ENCODE measurements at places on chromosomes 5 and 9.

DNA sequence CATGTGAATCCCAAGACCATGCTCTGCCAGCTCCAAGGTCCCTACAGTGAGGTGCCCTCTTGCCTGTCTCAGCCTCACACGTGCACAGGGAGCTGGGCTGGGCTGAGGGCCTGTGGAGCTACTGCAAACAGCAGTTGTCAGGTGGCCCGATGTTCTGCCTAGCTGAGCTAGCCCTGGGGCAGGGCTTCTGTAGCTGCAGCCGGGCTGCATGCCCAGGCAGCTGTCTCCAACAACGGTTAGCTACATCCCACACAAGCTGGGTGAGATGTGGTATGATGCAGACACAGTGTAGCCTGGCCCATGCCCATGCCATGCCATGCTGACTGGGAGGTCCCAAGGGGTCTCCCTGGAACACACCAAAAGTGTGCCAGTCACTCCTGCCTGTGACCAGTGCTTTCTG, 62.0 kb downstream of the MACROH2A1 start:
- no peak for DNase-seq

DNA sequence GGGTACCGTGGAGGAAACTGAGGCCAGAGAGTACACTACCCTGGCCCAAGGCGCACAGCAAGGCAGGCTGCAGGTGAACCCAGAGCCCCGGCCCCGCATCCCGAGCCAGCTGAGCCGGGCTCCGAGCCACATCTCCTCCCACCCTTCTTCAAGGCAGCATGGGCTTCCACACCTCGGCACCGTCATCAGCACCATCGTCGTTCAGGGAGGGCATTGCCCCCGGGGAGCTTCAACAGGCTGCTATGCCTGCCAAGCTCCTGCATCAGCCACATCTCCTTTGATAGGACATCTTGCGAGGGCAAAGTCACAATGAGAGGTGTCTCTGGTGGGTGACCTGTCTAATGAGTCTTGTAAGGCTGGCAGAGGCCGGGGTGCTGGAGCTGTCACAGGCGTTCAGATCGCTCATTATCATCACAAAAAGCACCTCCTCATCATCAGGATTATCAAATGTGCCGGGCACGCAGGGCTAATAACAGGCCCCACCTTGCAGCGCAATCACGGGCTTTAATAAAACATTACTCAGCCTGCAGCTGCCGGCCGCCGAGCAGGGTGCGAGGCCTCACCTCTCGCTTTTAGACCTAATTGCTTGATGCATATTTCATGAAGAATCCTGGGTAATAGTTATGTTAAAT, 20.0 kb upstream of the SLC25A51 start:
- no peak for DNase-seq

GRCh38 chr5:92222449-92222848, 839.3 kb upstream of the ARRDC3 start:
- DNase-seq, result no peak

- DNase-seq, result no peak
Measured at GRCh38 chr5:113242481-113243348, 192.1 kb downstream of the TSSK1B start.

- no peak for DNase-seq
Measured at GRCh38 chr5:57772512-57772911, 289.9 kb upstream of the ACTBL2 start.

DNA sequence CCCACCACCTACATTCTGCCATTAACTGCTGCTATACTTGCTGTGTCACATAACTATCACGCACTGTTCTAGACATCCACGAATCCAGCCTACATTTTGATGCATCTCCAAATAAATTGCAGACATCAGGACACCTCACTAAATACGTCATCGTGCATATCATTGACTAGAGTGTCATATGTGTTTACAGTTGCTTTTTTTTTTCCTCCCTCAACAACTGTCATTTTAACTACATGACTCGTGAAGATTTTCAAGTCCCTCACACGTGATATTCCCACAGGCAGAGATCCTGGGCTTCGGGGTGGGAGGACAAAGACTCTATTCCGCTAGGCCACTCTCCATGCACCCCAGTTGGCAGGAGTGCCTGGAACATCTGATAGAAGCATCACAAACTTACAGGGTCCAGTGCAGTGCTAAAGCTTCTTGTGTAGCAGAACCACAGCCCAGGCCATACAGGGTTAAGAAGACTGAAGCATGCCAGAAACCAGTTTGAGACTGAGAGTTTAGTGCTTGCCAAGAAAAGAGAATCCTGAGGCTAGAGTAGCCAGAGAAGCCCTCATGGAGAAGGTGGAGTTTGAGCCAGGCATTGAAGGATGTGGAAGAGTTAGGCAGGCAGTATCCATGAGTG, 1.1 kb downstream of the PCYOX1L start:
- no peak for DNase-seq

GRCh38 chr5:140611020-140611521, 21.9 kb downstream of the CD14 start:
- peak; percentile 34 for DNase-seq

- DNase-seq, result no peak
Measured at GRCh38 chr5:104702212-104702611, 1139.6 kb upstream of the NUDT12 start.

DNA sequence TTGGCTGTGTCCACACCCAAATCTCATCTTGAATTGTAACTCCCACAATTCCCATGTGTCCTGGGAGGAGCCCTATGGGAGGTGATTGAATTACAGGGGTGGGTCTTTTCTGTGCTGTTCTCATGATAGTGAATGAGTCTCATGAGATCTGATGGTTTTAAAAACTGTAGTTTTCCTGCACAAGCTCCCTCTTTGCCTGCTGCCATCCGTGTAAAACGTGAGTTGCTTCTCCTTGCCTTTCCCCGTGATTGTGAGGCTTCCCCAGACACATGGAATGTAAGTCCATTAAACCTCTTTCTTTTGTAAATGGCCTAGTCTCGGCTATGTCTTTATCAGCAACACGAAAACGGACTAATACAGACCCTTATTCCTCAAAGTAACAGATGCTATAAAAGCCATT, 94.1 kb downstream of the DOCK2 start:
- no peak for DNase-seq

- no peak for DNase-seq
Measured at GRCh38 chr9:114314256-114314867, 8.5 kb upstream of the ORM1 start.

DNA sequence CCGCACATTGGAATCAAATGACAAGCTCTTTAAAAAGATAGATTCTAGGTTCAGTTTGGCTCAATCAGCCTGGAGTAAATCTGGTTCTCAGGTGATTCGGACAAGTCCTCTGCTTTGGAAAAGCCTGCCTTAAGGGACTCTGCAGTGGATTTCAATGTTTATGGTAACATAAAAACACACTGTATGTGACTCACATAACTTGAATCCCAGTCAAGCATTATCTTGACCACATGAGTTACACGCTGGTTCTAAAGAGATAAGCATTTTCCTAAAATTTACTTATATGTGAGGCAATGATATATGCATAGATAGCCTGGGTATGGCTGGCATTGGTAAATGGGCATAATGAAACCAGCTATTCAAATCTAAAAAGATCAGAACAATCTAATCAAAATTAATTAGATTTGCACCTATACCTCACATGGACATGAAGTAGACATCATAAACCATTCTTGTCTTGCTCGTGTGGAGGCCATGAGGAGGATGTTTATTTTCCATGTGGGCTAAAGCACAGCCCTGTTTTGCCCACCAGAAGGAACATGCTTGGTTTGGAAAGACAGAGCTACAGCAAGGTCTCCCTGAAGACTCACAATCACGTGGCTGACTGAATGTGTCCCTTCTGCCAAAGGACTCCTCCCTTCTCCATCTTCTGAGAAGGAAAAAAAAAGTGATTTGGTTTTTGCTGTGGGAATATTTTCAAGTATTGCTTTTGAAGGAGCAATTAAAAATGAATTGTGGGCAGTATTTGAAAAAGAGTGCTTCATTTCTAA, 351.7 kb downstream of the DIRAS2 start:
- DNase-seq, result no peak

DNA sequence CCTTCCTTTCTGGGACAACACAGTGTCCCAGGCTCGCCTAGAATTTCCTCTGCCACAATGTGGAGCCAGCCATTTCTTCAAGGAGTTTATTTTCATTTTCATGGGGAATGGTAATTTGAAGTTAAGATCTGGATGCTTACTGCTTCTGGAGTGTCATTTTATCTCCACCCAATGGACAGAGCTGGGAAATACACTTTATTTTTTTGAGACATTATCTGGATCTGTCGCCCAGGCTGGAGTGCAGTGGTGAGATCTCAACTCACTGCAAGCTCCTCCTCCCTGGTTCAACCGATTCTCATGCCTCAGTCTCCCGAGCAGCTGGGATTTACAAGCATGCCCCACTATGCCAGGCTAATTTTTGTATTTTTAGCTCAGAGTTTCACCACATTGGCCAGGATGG, 12.7 kb upstream of the THG1L start:
- no peak for DNase-seq

DNA sequence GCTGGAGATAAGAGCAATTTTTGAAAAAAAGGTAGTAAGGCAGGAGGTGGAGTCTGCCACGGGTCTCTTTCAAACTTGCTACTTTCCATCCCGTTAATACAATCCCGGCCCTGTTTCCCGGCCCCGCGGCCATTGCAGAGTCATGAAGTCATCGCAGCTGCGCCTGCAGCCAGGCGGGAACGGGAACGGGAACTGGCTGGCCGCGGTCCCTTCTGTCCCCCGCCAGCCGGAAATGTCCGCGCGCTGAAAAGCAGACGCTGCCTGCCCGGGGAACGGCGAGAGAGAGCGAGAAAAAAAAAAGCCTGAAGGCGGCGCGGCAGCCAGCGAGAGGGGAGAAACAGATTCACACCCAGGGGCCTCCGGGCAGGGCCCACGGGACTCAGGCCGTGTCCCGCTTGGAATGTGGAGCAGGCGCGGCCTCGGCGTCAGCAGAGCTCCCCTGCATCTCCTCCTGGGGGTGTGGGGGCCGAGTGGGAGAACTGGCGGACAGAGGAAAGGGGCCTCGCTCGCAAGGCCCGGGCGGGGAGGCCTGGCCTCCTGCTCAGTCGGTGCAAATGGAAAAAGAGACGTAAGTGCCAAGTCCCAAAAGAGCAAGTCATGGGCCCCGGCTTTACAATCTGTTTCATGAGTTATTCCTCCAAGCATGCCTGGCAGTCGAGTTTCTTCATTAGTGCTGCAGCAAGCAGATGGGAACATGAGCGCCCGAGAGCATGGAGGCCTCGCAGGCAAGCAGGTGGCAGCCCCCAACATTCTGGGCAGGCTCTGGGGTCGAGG, 201.2 kb upstream of the GAS1 start:
- DNase-seq, result no peak

DNA sequence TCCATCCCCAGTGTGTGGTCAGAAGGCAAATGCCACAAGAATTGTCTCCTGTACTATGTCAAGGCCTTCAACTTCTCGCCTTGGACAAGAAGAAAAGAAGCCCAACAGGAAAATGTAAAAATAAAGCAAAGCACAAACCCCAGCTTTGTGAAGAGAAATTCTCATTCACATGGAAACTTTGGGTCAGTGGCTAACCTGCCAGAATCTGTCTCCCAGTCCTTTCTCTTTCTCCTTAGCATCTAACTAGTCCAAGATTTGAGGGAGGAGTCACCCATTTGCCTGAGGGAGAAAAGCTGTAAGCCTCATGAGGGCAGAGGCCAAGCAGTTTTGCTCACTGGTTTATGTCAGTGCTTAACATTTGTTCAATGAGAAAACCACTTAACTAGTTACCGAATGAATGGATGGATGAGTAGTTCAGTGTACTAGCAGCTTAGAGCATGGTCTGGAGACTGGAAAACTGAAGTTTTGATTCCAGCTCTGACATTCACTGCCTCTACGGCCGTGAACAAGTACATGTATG, 36.0 kb downstream of the ADAM19 start:
- no peak for DNase-seq

GRCh38 chr5:136062366-136063274, 33.8 kb downstream of the TGFBI start:
- DNase-seq, result no peak

- DNase-seq, result no peak
Measured at GRCh38 chr9:82491604-82492003, 503.0 kb downstream of the SPATA31D1 start.

DNA sequence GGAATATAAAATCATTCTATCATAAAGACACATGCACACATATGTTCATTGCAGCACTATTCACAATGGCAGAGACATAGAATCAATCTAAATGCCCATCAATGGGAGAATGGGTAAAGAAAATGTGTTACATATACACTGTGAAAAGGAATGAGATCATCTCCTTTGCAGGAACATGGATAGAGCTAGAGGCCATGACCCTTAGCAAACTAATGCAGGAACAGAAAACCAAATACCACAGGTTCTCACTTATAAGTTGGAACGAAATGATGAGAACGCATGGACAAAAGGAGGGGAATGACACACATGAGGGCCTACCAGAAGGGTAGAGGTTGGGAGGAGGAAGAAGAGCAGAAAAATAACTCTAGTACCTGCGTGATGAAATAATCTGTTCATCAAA, 21.0 kb upstream of the RANBP6 start:
- DNase-seq, result no peak

- DNase-seq, result no peak
Measured at GRCh38 chr9:36865731-36866635, 168.1 kb downstream of the PAX5 start.

DNA sequence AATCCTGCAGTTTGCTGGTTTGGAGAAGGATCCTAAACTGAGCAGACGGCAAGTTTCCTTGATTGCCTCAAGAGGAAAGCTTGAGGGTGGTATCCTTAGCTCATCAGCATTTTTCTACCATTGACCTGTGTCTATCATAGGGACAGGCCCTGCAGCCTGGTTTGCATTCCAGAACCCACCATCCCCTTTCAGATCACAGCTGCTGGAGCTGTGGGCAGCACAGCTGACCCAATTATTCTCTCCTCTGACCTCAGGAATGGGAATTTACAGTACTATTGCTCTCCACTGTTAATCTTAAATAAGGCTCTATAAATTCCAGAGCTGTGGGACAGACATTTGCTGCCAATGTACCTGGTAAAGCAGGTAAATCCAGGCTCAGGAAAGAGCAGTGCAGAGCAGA, 163.0 kb downstream of the SPOCK1 start:
- DNase-seq, result no peak

GRCh38 chr5:5700549-5700948, 278.1 kb downstream of the ICE1 start:
- DNase-seq, result no peak

DNA sequence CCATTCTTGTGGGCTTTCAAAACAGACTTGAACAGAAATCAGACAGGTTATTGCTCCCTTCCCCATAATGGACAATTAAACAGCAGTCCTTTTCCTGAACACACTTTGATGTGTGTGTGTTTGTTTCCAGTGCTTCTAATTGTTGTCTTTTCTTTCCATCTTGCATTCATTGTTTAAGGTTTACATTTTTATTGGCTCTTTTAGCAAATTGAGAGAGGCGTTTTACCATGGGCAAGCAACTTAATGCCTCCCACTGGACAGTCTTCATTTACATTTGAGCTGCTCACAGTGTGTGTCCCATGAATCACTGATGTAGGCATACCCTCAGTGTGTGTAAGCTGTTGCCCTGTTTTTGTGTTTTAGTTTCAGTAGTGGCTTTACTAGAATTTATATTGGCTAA, 25.0 kb downstream of the WDR36 start:
- DNase-seq, result no peak

- DNase-seq, result no peak
Measured at GRCh38 chr9:29211003-29211579, 1637.8 kb upstream of the C9orf72 start.

- no peak for DNase-seq
Measured at GRCh38 chr5:58255386-58255785, 204.5 kb downstream of the PLK2 start.

GRCh38 chr9:87810008-87810407, 72.7 kb upstream of the SPATA31E1 start:
- DNase-seq, result no peak

- DNase-seq, result no peak
Measured at GRCh38 chr5:59569158-59569557, 324.4 kb downstream of the PDE4D start.

GRCh38 chr5:146344155-146345118, 5.8 kb downstream of the POU4F3 start:
- no peak for DNase-seq

- DNase-seq, result no peak
Measured at GRCh38 chr5:74196233-74196632, 444.3 kb downstream of the ENC1 start.

Data from CD4-positive, alpha-beta T cell treated with Interferon gamma for 1 hour (primary cell).